Eye (tissue), 1 donor: ENCODE measurements at places on chromosomes 7 and 10.

- DNase-seq = no peak
Observed at GRCh38 chr10:84049645-84050011, 89.7 kb upstream of the GHITM start.

GRCh38 chr10:62186999-62187675, 81.5 kb downstream of the RTKN2 start:
- DNase-seq = no peak

- no peak for DNase-seq
Observed at GRCh38 chr7:84484502-84485079, 290.0 kb upstream of the SEMA3A start.

DNA sequence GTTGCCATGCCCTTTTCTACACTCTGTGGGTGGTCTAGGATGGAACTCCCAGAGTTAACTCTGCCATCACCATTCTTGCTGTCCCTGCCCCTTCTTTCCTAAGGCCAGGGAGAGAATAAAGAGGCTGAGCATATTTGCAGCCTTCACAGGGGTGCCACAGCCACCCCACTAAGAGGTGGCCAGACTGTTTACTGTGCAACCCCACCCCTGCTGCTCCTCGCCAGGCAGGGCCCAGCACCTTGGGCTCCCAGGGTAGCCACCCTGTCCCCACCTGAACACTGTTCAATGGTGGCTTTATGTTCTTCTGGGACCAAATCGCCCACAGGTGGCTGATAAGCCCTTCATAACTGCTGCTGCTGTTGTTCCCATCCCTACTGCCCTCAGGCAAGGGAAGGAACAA, 198.9 kb downstream of the SNX13 start:
- no peak for DNase-seq

- no peak for DNase-seq
Observed at GRCh38 chr7:96526496-96526895, 183.2 kb downstream of the SEM1 start.

GRCh38 chr7:9242636-9243035, 809.2 kb downstream of the NXPH1 start:
- no peak for DNase-seq

GRCh38 chr7:25656581-25657026, 428.3 kb upstream of the NPVF start:
- DNase-seq = peak; percentile 86
